ENCODE measurements at places on chromosomes 11 and 22.

- DNase-seq, result no peak
Observed at GRCh38 chr11:123093739-123094138, 31.8 kb upstream of the HSPA8 start.

GRCh38 chr11:35063488-35063931 lies 75.5 kb upstream of the CD44 start:
- no peak for DNase-seq

DNA sequence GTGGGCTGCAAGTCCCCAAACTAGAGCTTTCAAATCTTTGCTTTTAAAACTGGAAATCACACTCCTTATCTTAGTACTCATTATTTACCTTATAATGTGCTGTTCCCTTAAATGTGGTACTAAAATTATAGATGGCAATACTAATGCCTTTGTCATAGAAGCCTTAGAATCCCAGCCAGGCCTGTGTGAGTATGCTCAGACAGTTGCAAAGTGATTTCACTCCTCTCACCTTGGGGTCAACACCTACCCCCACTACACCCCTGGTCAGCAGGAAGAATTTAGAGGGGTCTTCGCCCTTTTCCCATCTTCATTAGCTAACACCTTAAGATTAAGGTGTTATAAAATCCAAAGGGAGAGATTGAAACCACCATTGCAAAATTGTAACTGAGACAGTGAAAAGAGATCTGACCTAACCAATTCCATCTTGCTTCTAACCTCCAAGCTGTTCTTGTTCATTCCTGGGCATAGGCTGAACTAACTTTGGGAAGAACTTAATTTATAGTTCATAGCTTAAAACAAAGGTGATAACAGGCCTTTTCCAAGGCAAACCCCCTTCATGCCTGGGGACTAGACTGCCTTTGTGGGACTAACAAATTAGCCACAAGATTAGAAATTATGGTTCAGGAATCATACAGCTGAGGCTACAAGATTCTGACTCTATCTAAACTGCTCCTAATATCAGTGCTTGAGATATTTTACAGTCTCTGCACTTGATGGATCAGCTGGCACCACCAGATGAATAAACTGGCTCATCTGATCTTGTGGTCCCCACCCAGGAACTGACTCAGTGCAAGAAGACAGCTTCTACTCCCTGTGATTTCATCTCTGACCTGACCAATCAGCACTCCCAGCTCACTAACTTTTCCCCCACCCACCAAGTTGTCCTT lies 10.4 kb upstream of the MRPL17 start:
- no peak for DNase-seq

DNA sequence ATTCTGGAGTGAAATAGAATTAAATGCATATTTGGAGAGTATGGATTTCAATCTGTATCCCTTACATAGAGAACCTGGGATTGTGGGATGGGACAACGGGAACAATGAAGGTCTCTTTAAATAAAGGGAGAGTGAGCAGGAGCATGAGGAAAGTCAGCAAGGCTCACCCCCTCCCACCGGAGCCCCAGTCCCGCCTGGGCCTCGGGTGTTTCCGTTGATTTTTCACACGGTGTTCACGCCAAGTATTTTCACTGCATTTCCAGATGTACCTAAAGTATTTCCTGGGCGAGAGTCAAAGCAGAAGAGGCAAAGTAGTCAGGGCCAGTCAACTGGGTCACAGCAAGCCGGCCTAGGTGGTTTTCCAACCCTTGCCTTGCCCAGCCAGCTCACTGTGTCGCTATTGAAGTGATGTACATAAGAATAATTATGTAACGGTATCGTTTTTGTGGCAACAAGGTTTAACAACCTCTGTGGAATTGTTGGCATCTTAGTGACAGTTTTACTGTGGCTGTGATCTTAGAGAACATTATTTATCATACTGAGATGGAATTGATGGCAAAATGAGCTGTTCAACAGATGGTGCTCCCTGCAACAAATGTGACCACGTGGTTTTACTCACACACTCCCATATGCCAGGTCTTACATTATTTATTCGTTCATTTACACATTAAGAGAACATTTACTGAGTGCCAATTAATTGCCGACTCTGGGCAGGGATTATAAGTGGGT lies 177.3 kb downstream of the ADAMTS15 start:
- DNase-seq, result no peak

- DNase-seq, result no peak
Observed at GRCh38 chr22:35312198-35313059, 12.7 kb downstream of the TOM1 start.
